NCI-H1092 treated with DMSO at 0.1 percent for 48 hours (cell line): ENCODE measurements at places on chromosomes 7 and 10.

GRCh38 chr10:127018298-127018650 is 113.0 kb downstream of the DOCK1 start:
- DNase-seq = no peak

GRCh38 chr7:2729893-2730716 is 42.1 kb downstream of the AMZ1 start:
- DNase-seq = no peak

- no peak for DNase-seq
These were observed 39.9 kb upstream of the FGL2 start for GRCh38 chr7:77239471-77239870.

DNA sequence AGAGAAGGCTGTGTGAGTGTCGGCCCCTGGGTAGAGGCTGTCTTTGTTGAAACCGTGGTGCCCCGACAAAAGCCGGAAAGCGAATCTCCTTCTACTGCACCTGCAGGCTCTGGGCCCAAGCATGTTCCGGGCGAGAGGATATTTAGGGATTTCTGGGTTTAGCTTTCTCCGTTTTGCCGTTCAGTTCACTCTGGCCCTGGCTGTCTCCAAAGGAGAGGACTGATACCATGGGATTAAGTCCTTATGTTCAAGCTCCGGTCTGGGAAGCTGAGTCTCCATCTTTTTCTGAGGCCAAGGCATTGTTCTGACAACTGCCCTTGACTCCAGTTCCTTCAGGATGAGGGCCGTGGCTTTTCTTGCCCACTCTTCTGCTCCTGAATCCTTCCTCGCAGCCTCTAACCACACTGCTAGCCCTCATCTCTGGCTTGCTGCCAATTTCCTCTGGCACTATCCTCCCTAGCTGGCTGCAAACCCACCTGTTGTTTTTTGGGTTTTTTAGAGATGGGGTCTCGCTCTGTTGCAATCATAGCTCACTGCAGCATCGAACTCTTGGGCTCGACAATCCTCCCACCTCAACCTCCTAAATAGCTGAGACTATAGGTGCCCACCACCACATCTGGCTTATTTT is 206.8 kb downstream of the SKIDA1 start:
- DNase-seq = peak; percentile 14

- DNase-seq = no peak
These were observed 355.1 kb downstream of the AUTS2 start for GRCh38 chr7:69953136-69954067.

GRCh38 chr10:44394696-44395381 is 9.9 kb upstream of the CXCL12 start:
- no peak for DNase-seq

- DNase-seq = no peak
These were observed 1.4 kb downstream of the HPS1 start for GRCh38 chr10:98445200-98445812.

GRCh38 chr10:30495687-30496086 is 61.7 kb downstream of the MAP3K8 start:
- no peak for DNase-seq

GRCh38 chr10:89398003-89398749 is 5.8 kb downstream of the IFIT1 start:
- DNase-seq = no peak

GRCh38 chr7:2616387-2617324 is 15.1 kb upstream of the TTYH3 start:
- peak; percentile 83 for DNase-seq

- DNase-seq = no peak
These were observed 12.5 kb downstream of the COL13A1 start for GRCh38 chr10:69814251-69814650.

GRCh38 chr10:88196291-88196690 is 332.9 kb downstream of the PTEN start:
- DNase-seq = no peak

GRCh38 chr7:107318523-107319160 is 149.8 kb downstream of the HBP1 start:
- no peak for DNase-seq

GRCh38 chr7:143214789-143215679 is 6.8 kb upstream of the TAS2R40 start:
- peak; percentile 91 for DNase-seq

GRCh38 chr10:86646532-86646931 is 7.8 kb upstream of the OPN4 start:
- no peak for DNase-seq

- DNase-seq = no peak
These were observed 10.5 kb downstream of the SNX13 start for GRCh38 chr7:17929647-17930395.

- no peak for DNase-seq
These were observed 153.1 kb downstream of the AOAH start for GRCh38 chr7:36571190-36571560.

DNA sequence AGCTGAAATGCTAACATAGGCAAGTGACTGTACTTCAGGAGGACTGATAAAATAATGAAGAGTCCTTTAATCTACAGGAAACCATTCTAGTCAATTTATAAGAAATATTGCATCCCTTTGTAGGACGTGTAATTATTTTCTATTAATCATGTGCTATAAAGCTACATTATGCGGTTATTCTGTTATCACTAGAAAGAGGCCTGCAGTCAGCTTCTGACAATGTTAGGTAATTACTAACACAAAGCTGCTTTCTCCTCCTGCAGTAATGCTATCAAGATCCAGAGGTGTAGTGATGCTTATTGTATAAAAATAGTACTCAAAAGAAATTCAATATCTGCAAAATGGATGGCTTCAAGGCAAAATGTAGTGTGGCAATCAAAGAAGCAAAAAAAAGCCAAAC is 191.1 kb downstream of the SKAP2 start:
- no peak for DNase-seq

- DNase-seq = peak; percentile 21
These were observed 98.0 kb downstream of the NPY start for GRCh38 chr7:24381894-24382505.

- DNase-seq = no peak
These were observed 35.4 kb upstream of the HBP1 start for GRCh38 chr7:107133396-107133795.

GRCh38 chr7:64902806-64903721 is at the start of gene ZNF273:
TSS of gene ZNF273 (plus strand) at chr7:64903273. CDS start at chr7:64903318, 45 bp downstream.
- DNase-seq = peak; percentile 96

GRCh38 chr10:22606164-22606614 is 108.2 kb downstream of the PIP4K2A start:
- no peak for DNase-seq

DNA sequence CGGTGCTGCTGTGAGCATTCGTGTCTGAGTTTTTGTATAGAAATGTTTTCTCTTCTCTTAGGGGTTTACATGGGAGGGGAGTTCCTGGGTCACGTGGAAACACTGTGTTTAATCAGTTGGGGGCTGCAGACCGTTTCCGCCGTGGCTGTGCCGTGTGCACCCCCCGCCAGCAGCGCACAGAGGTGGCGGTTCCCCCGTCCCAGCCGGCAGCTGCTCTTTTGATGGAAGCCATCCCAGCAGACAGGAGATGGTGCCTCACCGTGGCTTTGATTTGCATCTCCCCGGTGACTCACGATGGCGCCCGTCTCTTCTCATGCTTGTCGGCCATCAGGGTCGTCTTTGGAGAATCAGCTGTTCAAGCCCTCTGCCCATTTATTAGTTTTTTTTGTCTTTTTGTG is 34.9 kb upstream of the FOXL3 start:
- no peak for DNase-seq

GRCh38 chr7:96218664-96219243 is 103.1 kb downstream of the SLC25A13 start:
- DNase-seq = no peak

GRCh38 chr10:8042721-8043568 is 11.5 kb upstream of the GATA3 start:
- no peak for DNase-seq
